ENCODE measurements at places on chromosomes 2 and 18. TPM values are rescaled to one million over a fixed set of nuclear protein-coding genes. Genes with fewer than 3 reads are reported as not detected.

DNA sequence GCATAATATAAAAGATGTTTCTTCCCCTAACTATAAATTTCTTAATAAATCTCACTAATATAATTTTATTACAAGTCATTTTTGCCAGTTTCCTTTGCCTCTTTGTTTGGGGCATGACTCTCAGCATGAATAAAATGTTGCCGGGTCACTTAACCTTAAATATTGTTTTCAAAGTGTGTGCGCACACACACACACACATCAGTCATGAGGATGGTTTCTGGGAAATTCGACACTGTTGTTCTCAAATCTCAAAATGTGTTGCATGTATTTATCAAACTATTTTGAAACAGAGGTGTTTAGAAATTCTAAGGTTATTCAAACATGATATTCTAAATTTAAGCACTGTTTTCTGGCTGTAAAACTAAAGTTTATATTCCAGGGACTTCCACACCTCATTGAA, 31.5 kb downstream of the FAP start:
- DNase-seq = no peak

- no peak for DNase-seq
These were observed 50.7 kb downstream of the ATIC start for GRCh38 chr2:215362562-215362904.

Gene ANO7
- 0.59 TPM for total RNA-seq

Gene GPR45
- total RNA-seq = not detected

DNA sequence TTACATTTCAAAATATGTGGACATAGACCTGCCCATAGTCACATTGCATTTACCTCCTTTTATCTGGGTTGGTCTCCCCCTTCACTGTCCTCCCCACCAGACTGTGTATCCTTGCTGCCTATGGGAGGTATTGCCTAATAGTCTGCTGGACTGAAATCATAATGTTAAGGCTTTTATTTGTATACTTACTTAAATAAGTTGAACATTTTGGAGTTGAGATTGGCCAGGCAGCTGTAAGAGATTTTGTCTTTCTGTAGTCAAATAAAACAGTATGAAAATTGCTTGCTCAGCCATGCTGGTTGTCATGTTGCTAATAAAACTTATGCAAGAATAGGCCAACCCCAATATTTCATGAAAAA, 280.9 kb downstream of the PTPRM start:
- no peak for DNase-seq

Gene SPEG
- 1.8 TPM for total RNA-seq

DNA sequence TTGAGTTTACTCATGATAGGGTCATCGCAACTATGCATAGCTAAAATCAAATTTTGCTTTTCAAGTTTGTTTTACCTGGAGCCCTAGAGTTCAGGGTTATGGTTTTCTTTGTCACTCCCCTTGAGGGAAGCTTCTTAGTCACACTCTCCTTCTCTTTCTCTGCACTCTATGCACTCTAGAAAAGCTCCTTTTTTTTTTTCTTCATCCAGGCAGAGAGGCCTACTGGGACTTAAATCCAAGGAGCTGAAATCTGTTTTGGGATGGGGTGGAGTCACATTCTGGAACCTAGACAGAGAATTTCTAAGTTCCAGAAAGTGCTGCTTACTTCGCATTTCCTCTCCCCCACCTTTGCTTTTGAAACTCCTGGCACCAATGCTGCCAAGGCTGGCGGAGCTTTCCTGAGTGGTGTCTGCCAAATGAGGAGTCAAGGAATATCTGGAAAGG, 19.1 kb upstream of the IL18R1 start:
- DNase-seq = no peak

GRCh38 chr2:11932048-11932512, 185.6 kb downstream of the LPIN1 start:
- no peak for DNase-seq

Gene POTEC
- not detected for total RNA-seq

DNA sequence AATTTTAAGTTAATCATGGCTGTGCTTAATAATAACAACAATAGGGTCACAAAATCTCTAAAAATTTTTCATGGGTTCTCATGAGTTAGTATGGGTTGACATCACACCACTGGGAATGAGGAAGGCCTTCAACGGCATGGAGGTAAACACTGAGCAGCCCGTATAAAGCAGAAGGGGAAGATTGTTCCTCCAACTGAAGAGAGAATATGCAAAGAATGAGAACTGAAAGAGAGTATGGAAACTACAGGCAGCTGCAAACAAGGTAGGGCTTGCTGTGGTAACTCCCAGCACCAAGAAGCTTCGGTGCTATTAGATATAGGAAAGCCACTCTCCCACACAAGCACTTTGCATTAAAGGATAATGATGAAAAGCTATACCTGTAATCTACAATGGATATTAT, 1242.3 kb upstream of the CELF4 start:
- DNase-seq = no peak

DNA sequence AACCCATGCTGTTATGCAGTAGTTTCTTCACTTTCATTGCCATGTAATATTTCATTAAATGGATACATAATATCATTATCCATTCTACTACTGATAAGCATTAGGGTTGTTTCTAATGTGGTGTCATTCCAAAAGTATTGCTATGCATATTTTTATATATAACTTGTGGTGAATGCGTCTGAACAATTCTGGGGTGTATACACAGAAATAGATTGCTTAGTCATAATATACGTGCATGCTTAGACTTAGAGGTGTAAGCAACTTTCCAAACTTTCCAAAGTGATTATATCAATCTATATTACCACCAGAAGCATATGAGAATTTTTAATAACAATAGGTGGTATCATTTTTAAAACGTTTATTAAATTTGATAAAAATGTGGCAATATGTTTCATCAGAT, 540.9 kb downstream of the DSC3 start:
- DNase-seq = no peak

Gene SAG
- total RNA-seq = not detected

- no peak for DNase-seq
These were observed 99.1 kb upstream of the ARHGAP15 start for GRCh38 chr2:143030127-143030526.

All from pulmonary artery endothelial cell (primary cell).